Vein endothelial cell (primary cell): ENCODE measurements at places on chromosomes 5 and 9. TPM values are rescaled to one million over a fixed set of nuclear protein-coding genes. Genes with fewer than 3 reads are reported as not detected.

Gene AJM1
- 0.65 and 0.67 TPM in 2 replicates for total RNA-seq

Gene BTNL8
- not detected in 2 replicates for total RNA-seq

Gene GALNT12
- total RNA-seq, result under 0.01 and 0.76 TPM in 2 replicates

Gene GLDC
- total RNA-seq, result 6.9 and 10.9 TPM in 2 replicates

Gene DNM1
- 0.48 and 0.98 TPM in 2 replicates for total RNA-seq

Gene TNFSF8
- not detected in 2 replicates for total RNA-seq

Gene SIT1
- total RNA-seq, result not detected in 2 replicates
